ENCODE measurements at places on chromosomes 5 and 9.

GRCh38 chr5:138926688-138927448 lies 51.7 kb upstream of the LRRTM2 start:
- no peak overlapping the region for H3K27ac ChIP-seq
- ATAC-seq, result no peak
- no peak overlapping the region for H3K4me3 ChIP-seq

GRCh38 chr5:6585168-6585567 lies 47.7 kb downstream of the NSUN2 start:
- H3K36me3 ChIP-seq, result no peaks in the 10 kb centered on the region
- peaks cover 18% of the 10 kb centered on the region for H3K27me3 ChIP-seq
- H3K4me3 ChIP-seq, result no peak overlapping the region

DNA sequence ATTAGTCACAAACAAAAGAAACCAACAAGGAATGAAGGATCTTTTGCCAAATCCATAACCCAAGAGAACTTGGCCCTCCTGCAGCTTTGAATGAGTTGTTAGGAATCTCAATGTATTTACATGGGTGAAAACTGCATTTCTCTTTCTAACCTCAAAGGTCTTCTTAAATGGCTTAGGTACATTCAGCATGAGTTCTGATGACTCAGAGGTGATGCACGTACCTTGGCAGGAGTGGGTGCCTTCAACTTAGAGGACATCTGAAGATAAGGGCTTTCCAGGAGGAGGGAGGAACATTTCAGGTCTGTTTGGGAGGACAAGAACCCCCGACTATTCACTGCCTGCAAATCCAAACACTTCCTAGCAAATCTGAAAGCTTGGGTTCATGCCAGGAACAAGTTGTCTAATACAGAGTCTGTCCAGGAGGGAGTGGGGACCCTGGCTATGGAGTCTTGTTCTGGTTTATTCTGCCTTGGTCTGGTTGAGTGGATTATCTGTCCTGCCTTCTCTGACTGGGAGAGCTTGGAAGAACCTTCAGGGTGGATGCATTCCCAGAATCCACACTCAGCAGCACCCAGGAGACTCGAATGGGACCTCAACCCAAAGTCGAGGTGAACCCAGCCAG lies 65.7 kb downstream of the IRX2 start:
- H3K4me1 ChIP-seq, result no peaks in the 10 kb centered on the region
- peaks cover 38% of the 10 kb centered on the region for H3K27me3 ChIP-seq
- H3K36me3 ChIP-seq, result no peaks in the 10 kb centered on the region
- ATAC-seq, result no peak
- no peak overlapping the region for H3K4me3 ChIP-seq

DNA sequence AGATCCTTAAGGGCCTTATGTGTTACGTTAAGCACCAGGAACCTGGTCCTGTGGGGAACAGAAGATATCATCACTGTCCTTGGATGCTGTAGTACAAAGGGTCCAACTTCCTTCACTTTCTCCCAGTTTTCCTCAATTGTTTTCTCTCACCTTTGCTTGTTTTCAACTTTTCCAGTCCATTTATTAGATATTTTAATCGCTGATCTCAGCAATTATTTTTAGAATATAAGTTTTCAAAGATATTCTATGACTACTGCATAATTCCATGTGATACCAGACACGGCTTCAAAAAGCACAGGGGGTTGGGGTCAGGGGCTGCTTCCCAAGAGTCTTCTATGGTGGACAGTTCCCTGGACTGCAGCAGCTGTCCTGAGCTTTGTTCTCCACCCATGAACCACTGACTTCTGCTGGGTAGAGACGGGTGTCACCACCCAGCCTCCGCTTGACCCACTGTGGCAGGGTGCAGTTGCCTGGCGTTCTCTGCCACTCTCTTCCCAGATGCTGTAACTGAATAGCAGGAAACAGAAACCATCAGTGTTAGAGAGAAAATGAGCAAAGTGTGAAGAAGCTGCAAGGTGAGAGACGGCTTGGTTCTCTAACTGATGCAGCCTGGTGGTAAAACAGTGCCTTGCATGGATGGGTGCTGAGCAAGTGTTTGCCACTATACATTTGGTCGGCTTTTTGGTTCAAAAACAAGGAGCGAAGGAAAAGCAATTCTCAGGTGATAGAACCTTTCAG lies 383.0 kb downstream of the RAB3C start:
- ATAC-seq, result no peak
- no peak overlapping the region for H3K4me3 ChIP-seq
- H3K36me3 ChIP-seq, result no peaks in the 10 kb centered on the region
- H3K27me3 ChIP-seq, result no peaks in the 10 kb centered on the region

DNA sequence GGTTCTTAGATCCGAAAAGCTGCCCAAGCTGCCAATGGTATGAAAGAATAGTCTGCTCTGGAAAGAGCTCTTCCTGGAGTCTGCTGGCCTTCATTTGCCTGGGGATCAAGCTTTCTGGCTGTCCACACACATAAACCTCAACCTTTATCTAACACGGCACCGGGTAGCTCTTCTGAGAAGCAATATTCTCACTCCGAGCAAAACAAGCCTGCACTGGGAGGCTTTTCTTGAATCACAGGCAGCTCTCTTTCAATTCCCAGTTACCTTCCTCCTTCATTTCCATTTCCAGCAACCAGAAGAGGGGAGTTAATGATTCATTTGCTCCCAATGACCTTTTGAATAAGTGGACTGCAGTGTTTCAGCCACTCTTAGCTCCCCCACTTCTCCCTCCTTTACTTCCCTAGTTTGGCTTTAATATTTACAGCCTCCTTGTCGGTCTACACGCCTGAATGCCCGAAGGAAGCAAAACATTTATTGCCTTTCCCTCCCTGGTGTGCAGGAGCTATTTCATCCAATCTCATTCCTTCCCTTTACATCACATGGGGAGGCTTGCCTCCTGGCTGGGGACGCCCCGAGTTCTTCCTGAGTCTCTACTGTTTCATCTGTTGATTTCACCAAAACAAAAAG lies 187.1 kb downstream of the ARHGEF28 start:
- no peaks in the 10 kb centered on the region for H3K4me1 ChIP-seq
- H3K27ac ChIP-seq, result no peak overlapping the region
- H3K4me3 ChIP-seq, result no peak overlapping the region
- no peaks in the 10 kb centered on the region for H3K27me3 ChIP-seq
- no peak for ATAC-seq

DNA sequence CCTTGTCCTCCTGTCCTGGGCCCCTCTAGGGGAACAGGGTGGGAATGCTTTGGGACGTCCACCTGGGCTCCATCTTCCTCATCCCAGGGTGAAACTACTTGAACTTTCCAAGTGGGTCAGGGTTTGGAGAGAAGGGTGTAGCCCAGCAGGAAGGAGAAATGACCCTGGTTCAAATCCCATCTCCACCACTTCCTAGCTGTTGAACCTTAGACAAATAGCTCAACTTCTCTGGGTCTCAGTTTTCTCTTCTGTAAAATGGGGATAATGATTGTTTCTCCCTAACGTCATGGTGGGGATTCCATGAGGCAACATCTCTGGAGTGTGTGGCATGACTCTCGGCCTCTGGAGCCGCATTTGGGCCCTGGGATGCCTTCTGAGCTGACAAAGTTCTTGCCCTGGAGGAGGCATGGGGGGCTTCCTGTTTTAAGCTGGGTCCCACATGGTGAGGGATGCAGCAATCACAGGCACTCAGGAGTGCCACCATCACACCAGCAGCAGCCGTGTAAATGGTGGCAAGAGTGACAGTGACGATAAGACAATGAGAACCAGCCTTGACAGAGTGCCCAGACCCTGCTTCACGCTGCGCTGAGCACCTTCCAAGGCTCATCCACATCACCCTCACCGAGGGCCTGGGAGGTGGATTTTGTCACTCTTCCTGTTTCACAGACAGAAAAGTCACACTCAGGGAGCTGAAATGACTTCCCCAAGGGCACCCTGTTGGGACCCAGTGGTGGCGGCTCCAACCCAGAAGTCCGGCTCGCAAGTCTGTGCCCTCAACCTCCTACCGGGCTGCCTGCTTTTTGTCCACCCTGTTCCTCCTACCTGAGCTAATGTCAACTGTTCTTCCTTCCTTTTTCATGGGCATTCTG lies 69.5 kb upstream of the IER5L start:
- ATAC-seq, result no peak
- no peaks in the 10 kb centered on the region for H3K36me3 ChIP-seq
- H3K4me3 ChIP-seq, result no peak overlapping the region

DNA sequence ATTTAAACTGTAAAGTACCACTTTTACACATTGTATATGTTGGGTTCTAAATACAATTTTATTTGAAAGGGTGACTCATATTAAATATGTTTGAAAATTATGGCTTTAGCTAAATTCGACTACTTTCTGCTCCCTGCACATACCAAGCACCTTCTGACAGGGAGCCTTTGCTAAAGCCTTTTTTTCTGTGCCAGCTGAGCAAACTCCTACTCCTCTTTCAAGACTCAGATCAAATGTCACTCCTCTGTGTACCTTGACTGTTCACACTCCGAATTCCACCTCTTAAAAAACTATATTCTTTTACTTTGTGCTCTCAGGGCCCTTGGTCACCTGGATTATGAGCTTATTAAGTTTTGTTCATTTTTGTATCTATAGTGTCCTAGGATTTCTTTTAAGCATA lies 6.5 kb upstream of the OXCT1 start:
- no peaks in the 10 kb centered on the region for H3K36me3 ChIP-seq
- no peaks in the 10 kb centered on the region for H3K27me3 ChIP-seq
- ATAC-seq, result no peak
- H3K27ac ChIP-seq, result no peak overlapping the region
- no peak overlapping the region for H3K4me3 ChIP-seq
- no peaks in the 10 kb centered on the region for H3K4me1 ChIP-seq

GRCh38 chr9:122562134-122562760 lies 9.3 kb downstream of the OR1N2 start:
- H3K36me3 ChIP-seq, result no peaks in the 10 kb centered on the region
- no peak overlapping the region for H3K27ac ChIP-seq
- ATAC-seq, result no peak
- H3K27me3 ChIP-seq, result no peaks in the 10 kb centered on the region

DNA sequence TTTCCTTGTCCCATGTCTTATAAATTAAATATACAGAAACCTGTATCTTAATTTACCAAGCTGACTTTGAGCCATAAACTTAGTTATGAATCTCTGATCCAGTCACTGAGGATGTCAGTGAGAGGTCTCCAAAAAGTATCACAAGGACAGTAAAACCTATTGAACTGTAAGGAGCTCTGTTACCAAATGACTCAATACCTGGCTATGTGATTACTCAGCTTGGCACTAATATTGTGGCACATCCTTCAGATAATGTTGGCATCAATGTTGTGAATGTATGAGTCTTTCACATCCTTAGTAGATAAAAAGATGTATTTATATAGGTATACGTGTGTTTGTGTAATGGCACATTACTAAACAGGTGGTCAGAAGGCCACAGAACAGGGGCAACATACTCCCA lies 18.0 kb upstream of the CAPSL start:
- no peaks in the 10 kb centered on the region for H3K4me1 ChIP-seq
- H3K27me3 ChIP-seq, result peaks cover 24% of the 10 kb centered on the region
- no peak overlapping the region for H3K27ac ChIP-seq
- no peaks in the 10 kb centered on the region for H3K36me3 ChIP-seq

DNA sequence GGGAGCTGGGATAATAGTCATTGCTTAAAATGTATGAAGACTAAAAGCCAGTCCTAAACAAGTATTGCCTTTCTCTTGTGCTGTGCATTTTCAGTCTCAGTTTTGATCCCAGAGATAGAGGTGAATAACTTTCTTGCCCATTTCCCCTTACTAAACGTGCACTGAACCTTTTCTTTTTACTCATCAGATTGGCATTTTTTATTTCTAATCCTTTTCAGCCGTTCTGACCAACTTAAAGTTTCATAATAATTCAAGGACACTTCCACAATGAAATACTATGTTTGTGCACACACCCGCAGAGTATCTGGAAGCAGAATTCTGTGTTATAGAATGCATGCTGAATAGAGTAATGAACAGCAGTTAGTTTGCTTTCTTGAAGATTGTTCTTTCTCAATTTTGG lies 343.6 kb downstream of the LRRC70 start:
- H3K36me3 ChIP-seq, result no peaks in the 10 kb centered on the region
- H3K4me3 ChIP-seq, result no peak overlapping the region
- H3K27ac ChIP-seq, result no peak overlapping the region
- no peak for ATAC-seq
- H3K4me1 ChIP-seq, result no peaks in the 10 kb centered on the region

DNA sequence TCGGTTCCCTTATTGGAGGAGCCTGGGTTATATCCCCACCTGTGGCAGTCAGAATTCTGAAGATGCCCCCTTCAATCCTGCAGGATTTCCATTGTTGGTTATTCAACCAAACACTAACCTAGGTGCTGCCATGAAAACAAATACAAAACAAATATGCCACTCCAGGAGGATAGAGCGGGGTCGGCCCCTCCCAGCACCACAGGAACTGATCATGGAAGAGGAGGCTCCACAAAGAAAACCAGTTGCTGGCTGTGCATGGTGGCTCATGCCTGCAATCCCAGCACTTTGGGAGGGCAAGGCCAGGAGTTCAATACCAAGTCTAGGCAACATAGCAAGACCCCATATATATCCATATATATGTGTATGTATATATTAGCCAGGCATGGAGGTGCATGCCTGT lies 13.2 kb upstream of the ADGRD2 start:
- no peaks in the 10 kb centered on the region for H3K36me3 ChIP-seq
- no peak for ATAC-seq
- no peak overlapping the region for H3K27ac ChIP-seq

DNA sequence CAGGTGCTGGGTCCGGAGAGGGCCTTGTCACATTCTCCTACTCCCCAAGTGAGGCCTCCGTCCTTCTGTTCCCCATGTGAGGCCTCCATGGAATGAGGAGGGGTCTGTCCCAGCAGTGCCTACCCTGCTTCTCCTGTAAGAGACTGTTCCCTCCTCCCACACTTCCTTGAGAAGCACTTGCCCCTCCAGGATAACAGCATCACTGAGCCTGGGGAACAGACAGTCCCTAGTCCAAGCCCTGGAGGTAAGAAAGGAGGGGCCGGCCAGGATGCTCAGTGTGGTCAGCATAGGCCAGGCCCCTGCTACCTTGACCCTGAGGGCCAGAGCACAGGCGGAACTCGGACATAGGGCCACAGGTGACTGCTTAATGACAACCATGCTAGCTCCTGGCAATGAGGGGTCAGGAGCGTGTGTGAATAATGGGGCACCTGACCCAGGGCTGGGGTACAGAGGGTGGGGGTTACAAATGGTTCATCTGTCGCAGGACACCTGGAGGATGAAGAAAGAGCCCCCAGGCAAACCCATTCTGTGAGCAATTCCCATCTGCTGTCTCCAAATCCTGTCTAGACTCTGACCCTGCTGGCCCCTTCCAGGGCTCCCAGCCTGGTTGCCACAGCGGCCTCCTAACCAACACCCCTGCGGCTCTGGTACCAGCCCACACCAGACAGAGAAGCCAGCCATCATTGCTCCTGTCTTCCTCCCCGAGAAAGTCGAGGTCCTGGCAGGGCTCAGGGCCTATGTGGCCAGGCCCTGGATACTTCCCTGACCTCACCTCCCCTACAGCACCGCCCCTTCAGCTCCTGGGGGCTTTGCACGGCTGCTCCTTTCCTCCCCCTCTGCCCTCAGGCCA lies 20.3 kb downstream of the RALGDS start:
- H3K4me3 ChIP-seq, result no peak overlapping the region
- H3K27me3 ChIP-seq, result no peaks in the 10 kb centered on the region
- H3K36me3 ChIP-seq, result no peaks in the 10 kb centered on the region
- H3K27ac ChIP-seq, result no peak overlapping the region
- peaks cover 9% of the 10 kb centered on the region for H3K4me1 ChIP-seq

GRCh38 chr5:173319646-173320045 lies 8.6 kb downstream of the STC2 start:
- peaks cover 80% of the 10 kb centered on the region for H3K4me1 ChIP-seq
- no peaks in the 10 kb centered on the region for H3K27me3 ChIP-seq
- no peaks in the 10 kb centered on the region for H3K36me3 ChIP-seq
- no peak for ATAC-seq
- no peak overlapping the region for H3K4me3 ChIP-seq

- no peak for ATAC-seq
- no peaks in the 10 kb centered on the region for H3K36me3 ChIP-seq
- H3K4me1 ChIP-seq, result no peaks in the 10 kb centered on the region
- H3K27me3 ChIP-seq, result no peaks in the 10 kb centered on the region
- no peak overlapping the region for H3K4me3 ChIP-seq
- H3K27ac ChIP-seq, result no peak overlapping the region
Observed at GRCh38 chr5:179232091-179232735, 113.0 kb downstream of the ADAMTS2 start.

All from gastroesophageal sphincter (tissue), 4 donors.